ENCODE measurements at places on chromosomes 2 and 18.

DNA sequence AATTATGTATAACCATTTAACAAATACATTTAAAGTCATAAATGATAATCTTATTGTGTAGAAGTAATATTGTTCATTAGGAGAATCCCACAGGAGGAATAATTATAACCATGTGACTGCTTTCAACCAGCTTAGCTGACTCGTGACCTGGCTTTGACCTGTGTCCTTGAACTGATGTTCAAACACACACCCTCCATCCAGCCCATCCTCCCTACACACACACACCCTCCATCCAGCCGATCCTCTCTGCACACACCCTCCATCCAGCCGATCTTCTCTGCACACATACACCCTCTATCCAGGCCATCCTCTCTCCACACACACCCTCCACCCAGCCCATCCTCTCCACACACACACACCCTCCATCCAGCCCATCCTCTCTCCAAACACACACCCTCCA is 83.5 kb downstream of the EIPR1 start:
- no peak for DNase-seq

DNA sequence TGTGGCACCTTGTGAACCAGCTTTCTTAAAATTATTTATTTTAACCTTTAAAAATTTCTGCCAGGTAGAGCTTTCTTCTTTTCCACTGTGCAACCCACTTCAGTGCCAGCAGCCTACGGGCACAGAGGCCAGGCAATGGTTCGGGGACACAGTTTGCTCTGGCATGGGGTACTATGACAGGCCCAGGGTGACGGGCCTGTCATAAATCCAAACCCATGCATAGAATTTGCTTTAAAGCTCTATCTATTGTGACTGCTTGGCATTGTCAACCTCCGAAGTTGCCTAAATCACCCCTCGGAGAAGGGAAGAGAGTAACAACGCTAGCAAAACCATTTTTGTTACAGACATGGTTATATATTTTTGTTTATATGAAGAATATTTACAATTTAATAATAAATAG is 1.5 kb downstream of the ODC1 start:
- DNase-seq: no peak

DNA sequence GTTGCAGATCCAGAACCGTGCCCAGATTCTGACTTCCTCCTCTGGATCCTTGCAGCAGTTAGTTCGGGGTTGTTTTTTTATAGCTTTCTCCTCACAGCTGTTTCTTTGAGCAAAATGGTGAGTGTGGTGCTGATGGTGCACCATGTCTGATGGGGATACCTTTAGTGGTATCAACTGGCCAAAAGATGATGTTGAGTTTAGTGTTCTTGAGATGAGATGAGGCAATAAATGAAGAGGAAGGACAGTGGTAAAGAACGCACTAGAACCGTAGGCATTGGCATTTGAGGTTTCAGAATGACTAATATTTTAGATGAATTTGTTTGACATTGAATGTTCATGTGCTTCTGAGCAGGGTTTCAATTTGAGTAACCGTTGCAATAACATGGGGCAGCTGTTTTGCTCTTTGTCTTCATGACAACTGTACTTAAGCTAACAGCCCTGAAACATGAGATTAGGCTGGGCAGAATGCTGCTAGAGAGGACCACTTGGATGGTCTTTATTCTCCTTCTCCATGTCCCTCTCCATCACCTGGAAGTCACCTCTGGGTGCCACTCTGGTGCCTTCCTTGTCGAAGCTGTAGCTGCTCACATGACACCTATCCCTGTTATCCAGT is 3.9 kb downstream of the CTLA4 start:
- no peak for DNase-seq

DNA sequence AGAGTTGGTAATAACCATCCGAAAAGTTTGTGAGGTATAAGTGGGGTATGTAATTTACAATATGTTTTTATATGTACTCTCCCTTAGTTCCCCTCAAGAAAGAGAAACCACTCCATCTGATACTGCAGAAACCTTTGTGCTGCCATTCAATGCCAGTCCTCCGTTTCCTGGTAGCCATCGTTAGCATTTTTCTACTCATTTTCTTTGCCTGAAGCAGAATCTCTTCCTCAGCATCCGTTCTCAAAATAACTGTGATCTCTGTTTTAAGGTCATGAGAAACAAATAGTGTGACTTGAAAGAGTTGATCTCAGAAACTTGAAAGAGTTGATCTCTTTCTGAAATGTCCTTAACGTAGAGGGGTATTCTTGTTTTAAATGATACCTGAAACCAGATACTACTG is 996 bp downstream of the PTCD3 start:
- no peak for DNase-seq

GRCh38 chr18:9673296-9674251 is 34.5 kb upstream of the RAB31 start:
- DNase-seq: no peak

GRCh38 chr2:70705160-70705850 is 62.7 kb downstream of the ADD2 start:
- DNase-seq: no peak

DNA sequence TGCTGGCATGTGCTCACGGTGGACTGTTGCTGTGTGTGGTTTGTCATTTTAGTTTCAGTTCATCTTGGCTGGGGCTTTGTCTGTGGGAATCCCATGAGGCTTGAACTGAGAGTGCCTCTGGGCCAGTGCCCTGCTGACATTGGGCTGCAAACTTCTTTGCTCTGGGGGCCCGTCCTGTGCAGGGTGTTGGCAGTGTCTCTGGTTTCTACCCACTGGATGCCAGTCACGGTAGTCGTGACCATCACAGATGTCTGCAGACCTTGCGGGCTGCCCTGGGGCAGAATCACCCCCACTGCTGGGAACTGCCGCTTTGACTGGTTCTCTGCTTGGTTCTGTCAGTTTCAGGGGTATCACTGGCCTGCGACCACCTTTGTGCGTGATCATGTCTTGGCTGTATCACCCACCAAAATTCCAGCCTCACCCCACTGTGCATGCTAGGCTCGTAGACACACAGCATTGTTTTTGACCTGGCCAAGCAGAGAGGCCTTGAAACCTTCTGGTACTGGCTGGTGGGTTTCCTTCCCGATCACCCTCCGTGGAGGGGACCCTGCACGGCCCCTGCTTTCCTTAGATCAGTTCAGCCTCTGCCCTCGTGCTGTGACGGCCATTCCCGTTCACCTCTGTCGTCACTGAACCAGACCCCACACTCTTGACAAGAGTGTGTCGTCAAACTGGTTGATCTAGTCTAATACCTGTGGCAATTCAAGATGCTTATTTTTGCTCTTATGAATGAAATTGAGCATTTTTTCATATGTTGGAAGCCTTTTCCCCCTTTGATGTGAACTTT is 57.6 kb downstream of the KCNG2 start:
- no peak for DNase-seq

GRCh38 chr2:60899230-60899891 is 18.0 kb downstream of the REL start:
- no peak for DNase-seq

GRCh38 chr2:39266139-39266805 is 22.5 kb upstream of the CDKL4 start:
- DNase-seq: no peak

DNA sequence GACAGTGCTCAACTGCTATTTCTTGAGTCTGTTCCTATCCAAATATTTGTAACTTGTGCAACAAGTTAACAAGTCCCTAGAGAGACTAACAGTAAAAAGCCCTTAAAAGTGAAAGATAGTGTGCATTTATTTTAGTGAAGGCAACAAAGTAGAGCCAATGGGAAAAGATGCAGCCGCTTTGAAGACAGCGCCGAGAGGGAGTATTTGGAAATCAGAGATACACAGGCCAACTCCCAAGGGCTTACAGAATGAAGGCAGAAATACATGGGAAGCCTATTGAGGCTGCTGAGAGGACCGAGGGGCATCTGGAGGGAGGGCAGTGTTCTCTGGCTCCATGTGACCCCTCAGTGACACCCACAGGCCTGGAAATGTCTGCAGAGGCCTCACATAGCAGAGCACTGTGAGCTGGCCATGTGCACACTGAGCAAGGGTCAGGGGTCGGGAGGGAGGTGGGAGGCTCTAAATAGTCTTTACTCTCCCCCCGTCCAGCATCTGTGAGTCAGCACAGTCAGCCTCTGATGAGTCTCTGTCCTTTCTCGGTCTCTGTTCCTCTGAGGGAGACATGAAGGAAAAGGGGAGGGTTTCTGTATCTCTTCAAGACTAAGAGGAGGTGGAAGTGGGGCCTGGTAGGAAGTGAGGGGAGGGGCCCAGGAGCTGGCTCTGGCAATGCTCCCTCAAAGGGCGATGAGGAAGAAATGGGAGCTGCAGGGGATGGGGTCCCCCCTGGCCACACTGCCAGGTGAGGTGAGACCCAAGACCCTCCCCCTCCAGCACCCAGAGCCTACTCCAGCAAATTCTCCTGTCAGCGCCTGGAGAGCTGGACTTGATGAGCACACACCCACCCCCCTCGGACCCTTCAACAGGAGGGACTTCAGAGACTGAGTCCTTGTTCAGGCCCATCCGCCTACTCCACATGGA is 133.6 kb downstream of the SP3 start:
- DNase-seq: no peak

DNA sequence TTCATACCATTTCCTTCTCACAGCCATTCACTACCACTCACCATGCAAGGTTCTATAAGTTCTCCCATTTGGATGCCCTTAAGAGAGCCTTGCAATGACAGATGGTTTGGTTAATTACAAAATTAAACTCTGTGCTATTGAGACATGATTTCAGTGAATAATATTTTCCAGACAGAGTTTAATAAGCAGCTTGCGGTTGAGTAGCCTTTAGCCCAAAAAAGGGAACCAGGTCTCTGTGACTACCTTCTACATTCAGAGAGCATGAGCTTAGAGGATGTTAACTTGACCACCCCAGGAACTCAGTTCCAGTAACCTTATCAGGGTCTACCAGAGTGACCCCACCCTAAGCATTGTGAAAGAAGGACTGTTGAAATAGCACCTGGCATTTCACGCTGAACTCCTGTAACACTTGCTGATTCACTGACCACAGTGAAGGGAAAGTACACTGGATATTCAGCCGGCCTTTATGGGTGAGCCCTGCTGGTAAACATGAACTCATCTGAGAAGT is 1173.1 kb upstream of the ZEB2 start:
- DNase-seq: no peak

DNA sequence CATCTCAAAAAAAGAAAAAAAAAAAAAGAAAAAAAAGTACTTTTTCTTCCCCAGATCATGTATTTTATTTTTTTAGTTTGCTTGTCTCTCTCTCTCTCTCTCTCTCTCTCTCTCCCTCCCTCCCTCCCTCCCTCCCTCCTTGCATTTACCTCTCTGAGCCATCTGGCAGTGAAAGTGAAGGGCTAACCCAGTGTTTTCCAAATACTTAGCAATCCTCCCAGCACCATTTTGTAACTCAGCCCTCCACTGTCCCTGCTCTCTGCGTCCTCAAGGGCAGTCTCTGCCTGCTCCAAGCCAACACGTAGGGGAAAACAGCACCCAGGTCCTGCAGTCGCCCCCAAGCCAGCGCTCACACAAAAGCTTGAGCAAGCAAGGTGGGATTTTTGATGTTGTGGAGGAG is 19.6 kb upstream of the TEX44 start:
- DNase-seq: no peak

DNA sequence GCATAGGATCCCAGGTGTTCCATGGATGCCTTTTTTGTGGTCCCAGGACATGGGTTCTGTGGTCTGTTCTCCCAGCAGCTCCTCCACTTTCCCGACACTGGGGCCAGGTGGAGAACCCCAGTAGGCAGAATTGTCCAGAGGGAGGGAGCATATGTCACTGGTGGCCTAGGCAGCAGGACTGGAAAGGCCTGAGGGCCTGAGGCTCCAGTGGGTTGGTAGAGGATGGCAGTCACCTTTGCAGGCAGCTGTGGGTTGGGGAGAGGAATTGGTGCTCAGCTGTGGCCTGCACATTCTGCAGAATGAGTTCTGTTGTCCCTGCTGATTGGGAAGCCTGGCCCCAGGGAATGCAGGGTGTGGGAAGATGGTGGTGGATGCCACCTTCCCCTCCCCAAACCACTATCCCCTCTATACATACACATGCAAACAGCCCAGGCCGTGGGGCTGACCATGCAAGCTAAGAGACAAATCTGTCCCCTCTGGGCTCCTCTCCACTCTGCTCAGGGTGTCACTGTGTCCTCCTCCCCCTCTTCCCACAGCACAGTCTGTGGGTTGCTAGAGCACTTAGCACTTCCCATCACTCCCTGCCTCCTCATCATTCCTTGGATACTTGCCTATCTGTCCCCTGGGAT is 11.4 kb downstream of the CTIF start:
- no peak for DNase-seq

DNA sequence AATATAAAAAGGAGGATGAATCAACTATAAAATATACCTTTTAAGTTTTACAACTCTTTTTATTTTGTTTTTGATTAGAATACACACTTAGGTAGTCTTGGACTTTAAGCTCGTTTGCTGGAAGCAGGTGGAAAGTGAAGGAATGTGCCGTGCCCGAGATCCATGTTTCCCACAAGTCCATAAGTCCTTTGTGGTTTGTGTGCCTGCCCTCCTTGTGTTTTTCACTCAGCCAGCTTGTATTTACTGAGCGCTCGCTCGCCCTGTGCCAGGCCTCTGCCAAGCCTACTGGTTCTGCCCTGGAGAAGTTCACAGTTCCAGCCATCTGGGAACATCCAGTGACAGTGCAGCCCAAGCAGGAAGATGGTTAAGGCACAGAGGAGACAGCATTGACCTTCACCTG is 142.6 kb downstream of the MGAT5 start:
- DNase-seq: no peak

- no peak for DNase-seq
These were observed 268.9 kb downstream of the ADCYAP1 start for GRCh38 chr18:1173593-1173992.

DNA sequence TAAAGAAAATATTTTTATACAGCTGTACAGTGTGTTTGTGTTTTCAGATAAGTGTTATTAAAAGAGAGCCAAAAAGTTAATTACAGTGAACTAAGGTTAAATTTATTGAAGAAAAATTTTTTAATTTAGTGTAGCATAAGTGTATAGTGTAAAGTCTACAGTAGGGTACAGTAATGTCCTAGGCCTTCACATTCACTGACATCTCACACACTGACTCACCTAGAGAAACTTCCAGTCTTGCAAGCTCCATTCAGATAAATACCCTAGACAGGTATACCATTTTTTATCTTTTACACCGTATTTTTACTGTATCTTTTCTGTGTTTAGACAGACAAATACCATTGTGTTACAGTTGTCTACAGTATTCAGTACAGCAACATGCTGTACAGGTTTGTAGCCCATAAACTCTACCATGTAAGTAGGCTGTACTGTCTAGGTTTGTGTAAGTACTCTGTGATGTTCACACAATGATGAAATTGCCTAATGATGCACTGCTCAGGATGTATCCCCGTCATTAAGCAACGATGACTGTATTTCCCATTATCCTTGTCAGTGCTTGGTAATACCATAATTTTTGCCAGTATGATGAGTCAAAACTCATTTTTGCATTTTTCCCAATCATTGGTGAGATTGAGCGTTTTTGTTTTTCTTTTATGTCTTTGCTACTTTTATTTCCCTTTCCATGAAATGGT is 48.2 kb upstream of the B3GNT2 start:
- DNase-seq: no peak

DNA sequence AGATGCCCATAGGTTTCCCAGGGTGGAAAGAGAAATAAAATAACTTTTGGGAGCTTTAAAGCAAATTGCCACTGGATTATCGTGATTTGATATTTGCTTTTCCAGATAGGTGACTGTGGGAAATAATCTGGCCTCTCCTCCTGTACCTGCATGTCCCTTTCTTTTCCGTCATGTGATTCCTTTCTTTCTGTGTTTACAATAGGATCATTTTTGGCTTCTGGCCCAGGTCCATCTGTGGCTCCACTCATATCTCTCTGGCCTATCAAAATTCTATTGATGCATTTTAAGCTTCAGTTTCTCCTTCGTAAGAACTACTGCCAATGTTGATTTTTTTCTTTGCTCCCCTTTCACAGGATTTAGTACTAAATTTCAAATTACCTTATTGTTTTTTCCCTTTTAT is 153.6 kb downstream of the CCDC85A start:
- no peak for DNase-seq

GRCh38 chr2:156753766-156754165 is 317.6 kb downstream of the GPD2 start:
- DNase-seq: no peak

Data from stimulated activated CD8-positive, alpha-beta memory T cell treated with anti-CD3 and anti-CD28 coated beads, Interleukin-7, amount 100 ng/mL, for 1 hour (primary cell).